Thoracic aorta (tissue), 2 donors: ENCODE measurements at places on chromosomes 2 and 18.

DNA sequence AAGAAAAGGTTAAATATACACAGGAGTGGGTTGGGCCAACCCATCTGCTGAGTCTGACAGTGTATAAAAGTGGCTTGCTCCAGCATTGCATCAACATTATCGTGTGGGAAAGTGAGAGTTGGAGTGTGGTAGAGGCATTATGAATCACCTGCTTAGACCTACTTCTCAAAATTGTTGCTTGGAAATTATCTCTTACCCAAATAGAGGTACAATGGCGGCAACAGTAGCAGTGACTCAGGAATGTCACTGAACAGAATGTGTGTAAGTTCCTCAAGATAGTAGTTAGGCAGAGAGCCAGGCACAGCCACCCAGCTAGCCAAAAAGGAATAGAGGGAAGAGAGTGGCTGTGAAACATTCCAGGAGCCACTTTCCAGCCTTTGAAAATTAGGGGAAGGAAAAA lies 616.0 kb downstream of the NUP35 start:
- no peak for DNase-seq
- H3K27ac ChIP-seq = no peak overlapping the region
- no peaks in the 10 kb centered on the region for H3K36me3 ChIP-seq
- no peaks in the 10 kb centered on the region for H3K27me3 ChIP-seq

DNA sequence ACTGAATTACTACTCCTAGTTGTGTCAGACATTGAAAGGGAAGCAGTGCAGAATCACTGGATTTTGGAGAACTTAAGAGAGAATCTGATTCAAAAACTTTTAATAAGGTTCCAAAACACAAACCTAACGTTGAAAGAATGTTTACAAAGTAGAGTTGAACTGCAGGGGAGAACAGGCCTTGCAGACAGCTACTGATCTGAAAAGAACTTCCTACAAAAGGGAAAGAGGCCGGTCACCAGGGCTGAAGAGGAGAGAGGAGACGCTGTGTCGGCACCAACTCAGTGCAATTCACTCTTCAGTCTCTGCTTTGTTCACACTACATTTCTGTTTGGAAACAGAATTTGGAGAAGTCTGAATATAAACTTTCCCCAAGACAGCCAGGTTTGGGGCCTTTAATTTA lies 124.0 kb downstream of the GAREM1 start:
- H3K27ac ChIP-seq = peak overlapping the region; percentile 78
- no peaks in the 10 kb centered on the region for H3K27me3 ChIP-seq
- no peak for DNase-seq
- peaks cover 31% of the 10 kb centered on the region for H3K4me1 ChIP-seq
- H3K36me3 ChIP-seq = no peaks in the 10 kb centered on the region

- no peak overlapping the region for H3K27ac ChIP-seq
- no peaks in the 10 kb centered on the region for H3K4me1 ChIP-seq
- no peaks in the 10 kb centered on the region for H3K36me3 ChIP-seq
- no peaks in the 10 kb centered on the region for H3K27me3 ChIP-seq
These were observed 42.4 kb downstream of the RBBP8 start for GRCh38 chr18:22975508-22975907.

DNA sequence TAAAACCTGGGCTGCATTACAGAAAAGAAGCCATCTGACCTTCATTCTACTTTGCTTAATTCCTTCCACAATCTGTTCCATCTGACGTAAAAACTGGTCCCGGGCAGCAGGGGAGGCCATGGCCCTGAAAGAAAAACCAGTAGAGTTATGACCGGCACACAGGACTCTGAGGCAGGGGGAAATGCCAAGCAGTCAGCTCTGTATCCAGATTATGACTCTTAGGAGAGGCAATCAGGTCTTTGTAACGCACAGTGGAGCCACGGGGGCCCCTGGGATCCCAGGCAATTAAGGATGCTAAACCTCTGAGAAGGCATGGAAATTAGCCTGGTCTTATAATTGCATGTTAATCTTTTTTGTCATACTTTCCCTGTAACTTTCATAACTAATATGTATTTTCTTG lies 78.4 kb downstream of the CCDC93 start:
- no peak for DNase-seq
- H3K36me3 ChIP-seq = peaks cover 66% of the 10 kb centered on the region
- H3K27ac ChIP-seq = no peak overlapping the region
- H3K4me1 ChIP-seq = no peaks in the 10 kb centered on the region
- H3K4me3 ChIP-seq = no peak overlapping the region

GRCh38 chr2:28074137-28074536 lies 183.6 kb downstream of the BABAM2 start:
- H3K4me3 ChIP-seq = no peak overlapping the region
- H3K27me3 ChIP-seq = no peaks in the 10 kb centered on the region
- peaks cover 8% of the 10 kb centered on the region for H3K4me1 ChIP-seq
- no peak for DNase-seq
- H3K27ac ChIP-seq = no peak overlapping the region
- H3K36me3 ChIP-seq = no peaks in the 10 kb centered on the region
